ENCODE measurements at places on chromosomes 11 and 22. TPM values are rescaled to one million over a fixed set of nuclear protein-coding genes. Genes with fewer than 3 reads are reported as not detected.

MIAT gene
- total RNA-seq = 0.35 TPM

ZFP91 gene
- total RNA-seq = 39.8 TPM

SCGB2A2 gene
- total RNA-seq = not detected

GGTLC2 gene
- total RNA-seq = not detected

RTN4RL2 gene
- 106 TPM for total RNA-seq

WT1 gene
- total RNA-seq = 5.9 TPM

TUB gene
- total RNA-seq = 5.7 TPM

LARGE1 gene
- 4.1 TPM for total RNA-seq

MS4A8 gene
- total RNA-seq = not detected

P2RX6 gene
- 0.56 TPM for total RNA-seq

P4HA3 gene
- total RNA-seq = 51.0 TPM

MYBPC3 gene
- not detected for total RNA-seq

OVCH2 gene
- not detected for total RNA-seq

NAALAD2 gene
- total RNA-seq = not detected

OR51E2 gene
- 0.14 TPM for total RNA-seq

CBLIF gene
- total RNA-seq = not detected

HPX gene
- total RNA-seq = 0.55 TPM

IMMP1L gene
- 57.9 TPM for total RNA-seq

FEN1 gene
- total RNA-seq = 103 TPM

CLMP gene
- total RNA-seq = 35.9 TPM

SNRPD3 gene
- total RNA-seq = 158 TPM

CAVIN3 gene
- 33.9 TPM for total RNA-seq

TRIM48 gene
- not detected for total RNA-seq

PLEKHA7 gene
- total RNA-seq = 19.2 TPM

CCDC15 gene
- 0.61 TPM for total RNA-seq

MMP13 gene
- not detected for total RNA-seq

SYCE3 gene
- total RNA-seq = 0.46 TPM

NRXN2 gene
- 0.12 TPM for total RNA-seq

MS4A12 gene
- total RNA-seq = not detected

CHRM4 gene
- 0.75 TPM for total RNA-seq

RAG2 gene
- total RNA-seq = not detected

OR5M8 gene
- total RNA-seq = not detected

CHRDL2 gene
- total RNA-seq = 2.5 TPM

GPR83 gene
- total RNA-seq = 0.06 TPM

PCSK7 gene
- total RNA-seq = 17.4 TPM

CCT8L2 gene
- total RNA-seq = not detected

ZNF280B gene
- total RNA-seq = 1.4 TPM
